ENCODE measurements at places on chromosomes 12 and 14. TPM values are rescaled to one million over a fixed set of nuclear protein-coding genes. Genes with fewer than 3 reads are reported as not detected.

Gene CARMIL3
- total RNA-seq = under 0.01 TPM

Gene PAX9
- 0.19 TPM for total RNA-seq

Gene DEGS2
- total RNA-seq = under 0.01 TPM

Gene CELA1
- total RNA-seq = not detected

Gene DENR
- total RNA-seq = 43.1 TPM

Gene SPTB
- not detected for total RNA-seq

Gene SLC39A2
- not detected for total RNA-seq

Gene FAM90A1
- total RNA-seq = not detected

Gene LRRC43
- total RNA-seq = 3.3 TPM

Gene OR4E2
- not detected for total RNA-seq

Gene CACNB3
- total RNA-seq = 34.0 TPM

Gene HOXC9
- total RNA-seq = 0.19 TPM

Gene RIN3
- 5.5 TPM for total RNA-seq

Gene GPR84
- 0.38 TPM for total RNA-seq

Gene MIP
- total RNA-seq = 0.29 TPM

Gene CCDC196
- total RNA-seq = not detected

Gene FBXO21
- 73.2 TPM for total RNA-seq

Gene KLRC2
- total RNA-seq = not detected

Gene TAS2R10
- 1.5 TPM for total RNA-seq

Gene OVCH1
- not detected for total RNA-seq

Gene PPP1R36
- total RNA-seq = 0.67 TPM

Gene RNU4-1
- total RNA-seq = under 0.01 TPM

Gene FIGNL2
- 0.98 TPM for total RNA-seq

Gene CMKLR1
- total RNA-seq = under 0.01 TPM

Gene ANHX
- total RNA-seq = not detected

Gene CIROP
- not detected for total RNA-seq

Gene HCAR2
- not detected for total RNA-seq

Gene REP15
- total RNA-seq = 6.2 TPM

Gene GDF3
- 0.96 TPM for total RNA-seq

Gene CRACR2A
- total RNA-seq = 15.7 TPM

Gene GPR68
- total RNA-seq = 0.96 TPM

Gene ATP2A2
- total RNA-seq = 156 TPM

Gene SLCO1A2
- not detected for total RNA-seq

Gene ATL1
- 1.3 TPM for total RNA-seq

Gene ANO2
- 58.5 TPM for total RNA-seq

Gene COX8C
- total RNA-seq = not detected

Gene ACSM4
- not detected for total RNA-seq

Gene SLC7A7
- 6.9 TPM for total RNA-seq

Gene TAS2R8
- total RNA-seq = not detected

Gene CREBL2
- 26.3 TPM for total RNA-seq

Gene LRP1-AS
- total RNA-seq = not detected

Gene LRP10
- total RNA-seq = 116 TPM

Gene HOTAIR
- under 0.01 TPM for total RNA-seq

Gene ACOT4
- 0.38 TPM for total RNA-seq

Gene RSRC2
- 48.1 TPM for total RNA-seq

Gene MYH7
- total RNA-seq = not detected

Gene KRT85
- total RNA-seq = not detected

Gene OS9
- 199 TPM for total RNA-seq

Gene HOXC4
- total RNA-seq = not detected

Gene SLC38A4
- 0.33 TPM for total RNA-seq

Gene HELB
- total RNA-seq = 2.6 TPM

Gene CLEC6A
- total RNA-seq = not detected

Gene DAO
- total RNA-seq = not detected

Gene GLI1
- not detected for total RNA-seq

Gene HEATR5A
- total RNA-seq = 34.0 TPM

Gene POP5
- 20.7 TPM for total RNA-seq

Gene TMPO
- 110 TPM for total RNA-seq
